Thymus (tissue), 14 donors: ENCODE measurements at places on chromosomes 5 and 9. TPM values are rescaled to one million over a fixed set of nuclear protein-coding genes. Genes with fewer than 3 reads are reported as not detected.

GRCh38 chr9:92637326-92637725 lies 32.6 kb downstream of the IPPK start:
- peaks cover 81% of the 10 kb centered on the region for H3K36me3 ChIP-seq
- DNase-seq = no peak
- no peaks in the 10 kb centered on the region for H3K27me3 ChIP-seq
- H3K4me3 ChIP-seq = no peak overlapping the region

GRCh38 chr5:147403651-147404640 lies 105.9 kb downstream of the DPYSL3 start:
- DNase-seq = no peak
- no peaks in the 10 kb centered on the region for H3K36me3 ChIP-seq
- H3K27ac ChIP-seq = peak overlapping the region; percentile 31
- no peaks in the 10 kb centered on the region for H3K4me1 ChIP-seq
- no peak overlapping the region for H3K4me3 ChIP-seq

GRCh38 chr5:119876522-119876921 lies 247.2 kb downstream of the FAM170A start:
- H3K27me3 ChIP-seq = no peaks in the 10 kb centered on the region
- no peak for DNase-seq
- H3K4me3 ChIP-seq = no peak overlapping the region
- no peaks in the 10 kb centered on the region for H3K36me3 ChIP-seq

DNA sequence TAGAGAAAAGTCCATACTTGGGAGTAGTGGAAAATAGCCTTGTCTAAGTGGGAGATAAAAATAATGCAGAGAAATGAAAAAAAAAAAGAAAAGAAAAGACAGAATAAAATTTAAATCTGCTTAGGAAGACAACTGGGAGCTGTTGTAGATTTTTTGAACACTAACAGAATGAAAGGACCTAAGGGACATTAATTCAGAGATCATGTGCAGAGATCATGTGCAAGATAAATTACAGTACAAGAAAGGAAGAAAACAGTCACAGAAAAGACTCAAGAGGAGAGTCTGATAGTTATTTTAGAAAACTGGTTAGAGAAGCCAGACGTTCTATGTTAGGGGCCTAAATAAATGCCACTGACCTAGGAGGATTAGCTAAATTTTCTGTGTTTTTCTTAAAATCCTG lies 1226.8 kb upstream of the NUDT12 start:
- no peak overlapping the region for H3K4me3 ChIP-seq
- no peaks in the 10 kb centered on the region for H3K36me3 ChIP-seq
- no peaks in the 10 kb centered on the region for H3K27me3 ChIP-seq
- no peaks in the 10 kb centered on the region for H3K4me1 ChIP-seq
- no peak overlapping the region for H3K27ac ChIP-seq

DNA sequence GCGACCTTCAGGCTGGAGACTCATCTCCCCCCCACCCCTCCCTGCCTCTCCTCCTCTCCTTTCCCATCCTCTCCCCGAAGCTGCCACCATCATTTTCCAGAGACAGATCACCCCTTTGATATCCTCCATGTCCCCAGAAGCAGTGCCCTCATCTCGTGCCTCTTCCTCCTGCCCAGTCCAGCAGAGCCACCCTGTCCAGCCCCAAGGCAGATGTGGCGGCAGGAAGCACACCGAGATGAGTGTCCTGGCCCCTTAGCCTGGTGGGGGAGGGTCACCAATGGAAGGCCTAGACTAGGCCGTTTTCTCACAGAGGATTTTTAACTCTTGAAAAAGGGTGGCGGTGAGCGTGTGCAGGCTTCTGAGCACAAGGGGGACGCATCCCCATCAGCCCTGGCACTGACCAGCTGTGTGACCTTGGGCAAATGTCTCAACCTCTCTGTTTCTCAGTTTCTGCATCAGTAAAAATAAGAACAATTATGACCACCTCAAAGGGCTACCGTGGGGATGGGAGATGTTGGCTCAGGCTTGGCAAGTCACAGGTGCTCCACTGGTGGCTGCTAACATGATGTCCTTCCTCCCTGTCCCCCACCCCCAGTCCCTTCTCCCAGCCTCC lies 48.9 kb downstream of the SARDH start:
- peaks cover 5% of the 10 kb centered on the region for H3K36me3 ChIP-seq
- H3K27me3 ChIP-seq = no peaks in the 10 kb centered on the region
- DNase-seq = no peak
- no peak overlapping the region for H3K4me3 ChIP-seq
- H3K4me1 ChIP-seq = no peaks in the 10 kb centered on the region

DNA sequence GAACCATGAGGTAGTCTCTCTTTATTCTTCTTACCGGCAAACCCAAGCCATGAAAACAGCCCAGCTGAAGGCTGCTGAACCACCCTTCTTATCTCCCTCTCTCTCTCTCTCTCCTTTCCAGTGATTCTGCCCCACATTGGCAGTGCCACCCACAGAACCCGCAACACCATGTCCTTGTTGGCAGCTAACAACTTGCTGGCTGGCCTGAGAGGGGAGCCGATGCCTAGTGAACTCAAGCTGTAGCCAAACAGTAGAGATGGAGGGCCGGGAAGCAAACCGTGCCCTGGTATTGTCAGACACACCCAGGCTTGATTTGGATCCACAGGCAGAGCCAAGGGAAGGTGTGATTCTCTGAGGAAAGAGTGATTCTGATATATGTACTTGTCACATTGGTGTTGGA lies 14.0 kb downstream of the GRHPR start:
- no peak overlapping the region for H3K4me3 ChIP-seq
- H3K27ac ChIP-seq = no peak overlapping the region
- peaks cover 53% of the 10 kb centered on the region for H3K36me3 ChIP-seq
- H3K4me1 ChIP-seq = no peaks in the 10 kb centered on the region
- DNase-seq = no peak

GRCh38 chr9:117407436-117408022 lies 7.3 kb downstream of the ASTN2 start:
- DNase-seq = no peak
- H3K27me3 ChIP-seq = peaks cover 11% of the 10 kb centered on the region
- no peaks in the 10 kb centered on the region for H3K4me1 ChIP-seq
- H3K27ac ChIP-seq = no peak overlapping the region
- H3K4me3 ChIP-seq = no peak overlapping the region
- H3K36me3 ChIP-seq = no peaks in the 10 kb centered on the region

- H3K27ac ChIP-seq = no peak overlapping the region
- H3K4me1 ChIP-seq = no peaks in the 10 kb centered on the region
- no peak overlapping the region for H3K4me3 ChIP-seq
- no peaks in the 10 kb centered on the region for H3K27me3 ChIP-seq
- no peaks in the 10 kb centered on the region for H3K36me3 ChIP-seq
Measured at GRCh38 chr9:75788006-75788634, 102.4 kb upstream of the PCSK5 start.

GRCh38 chr5:312845-313244 lies 8.7 kb upstream of the AHRR start:
- H3K27ac ChIP-seq = no peak overlapping the region
- peaks cover 11% of the 10 kb centered on the region for H3K4me1 ChIP-seq
- peaks cover 41% of the 10 kb centered on the region for H3K36me3 ChIP-seq

DNA sequence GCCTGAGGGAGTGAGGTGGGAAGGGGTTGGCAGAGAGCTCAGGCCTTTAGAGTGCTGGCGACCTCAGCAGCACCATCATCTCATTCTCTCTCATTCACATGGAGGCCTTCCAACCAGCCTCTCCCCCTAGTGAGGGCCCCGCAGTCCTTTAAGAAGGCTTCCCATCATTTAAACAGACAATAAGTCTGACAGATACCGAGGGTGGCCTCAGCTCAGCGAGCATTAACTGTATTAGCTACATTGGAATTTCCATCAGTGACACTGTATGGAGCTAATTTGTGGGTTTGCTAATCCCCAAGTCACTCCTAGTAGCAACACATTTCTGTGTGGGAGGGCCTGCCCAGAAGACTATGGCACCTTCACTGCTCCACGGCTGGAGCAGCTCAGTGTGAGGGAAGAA lies 75.8 kb downstream of the INSYN2B start:
- H3K27me3 ChIP-seq = no peaks in the 10 kb centered on the region
- H3K4me3 ChIP-seq = no peak overlapping the region
- peaks cover 6% of the 10 kb centered on the region for H3K36me3 ChIP-seq

DNA sequence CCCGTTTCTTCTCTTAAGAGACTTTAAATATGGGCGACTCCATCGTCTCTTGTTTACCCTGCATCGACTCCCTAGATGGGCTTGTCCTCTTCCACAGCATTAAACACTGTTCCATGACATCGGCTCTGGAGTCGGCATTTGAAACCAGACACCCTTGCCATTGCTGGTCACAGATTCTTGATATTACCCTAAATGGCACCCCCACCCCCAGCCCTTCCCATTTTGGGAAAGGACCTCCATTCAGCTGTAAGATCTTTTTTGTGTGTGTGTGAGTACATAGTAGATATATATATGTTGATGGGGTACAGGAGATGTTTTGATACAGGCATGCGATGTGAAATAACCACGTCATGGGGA lies 51.1 kb upstream of the SH3PXD2B start:
- DNase-seq = no peak
- H3K27me3 ChIP-seq = no peaks in the 10 kb centered on the region
- H3K36me3 ChIP-seq = no peaks in the 10 kb centered on the region
- no peak overlapping the region for H3K4me3 ChIP-seq
- H3K4me1 ChIP-seq = peaks cover 3% of the 10 kb centered on the region

- H3K4me3 ChIP-seq = no peak overlapping the region
- no peak overlapping the region for H3K27ac ChIP-seq
- no peaks in the 10 kb centered on the region for H3K27me3 ChIP-seq
- no peak for DNase-seq
- H3K36me3 ChIP-seq = peaks cover 3% of the 10 kb centered on the region
- no peaks in the 10 kb centered on the region for H3K4me1 ChIP-seq
Measured at GRCh38 chr9:77935974-77936373, 95.6 kb downstream of the GNAQ start.

GRCh38 chr5:114185274-114185673 lies 176.6 kb upstream of the KCNN2 start:
- no peak for DNase-seq
- no peaks in the 10 kb centered on the region for H3K36me3 ChIP-seq
- H3K4me3 ChIP-seq = no peak overlapping the region
- no peak overlapping the region for H3K27ac ChIP-seq
- no peaks in the 10 kb centered on the region for H3K4me1 ChIP-seq
- H3K27me3 ChIP-seq = no peaks in the 10 kb centered on the region

DNA sequence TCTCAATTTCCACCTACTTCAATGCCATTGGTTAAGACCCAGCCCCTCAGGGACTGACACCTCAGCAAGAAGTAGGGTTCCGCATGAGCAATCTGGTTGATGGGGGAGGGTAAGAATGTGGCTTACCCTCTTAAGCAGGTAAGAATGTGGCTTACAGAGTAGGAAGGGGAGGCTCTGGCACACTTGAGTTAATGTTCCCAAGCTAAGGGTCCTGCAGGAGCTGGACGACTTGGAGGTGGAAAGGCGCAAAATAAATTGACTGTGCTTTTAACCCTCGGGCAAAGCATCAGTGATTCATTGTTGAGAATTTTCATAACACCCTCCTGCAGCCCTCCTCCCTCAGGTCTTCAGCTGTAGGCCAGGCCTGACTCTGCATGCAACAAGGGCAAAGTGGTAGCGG lies 24.9 kb upstream of the ADRA1B start:
- H3K27me3 ChIP-seq = no peaks in the 10 kb centered on the region
- DNase-seq = no peak
- H3K36me3 ChIP-seq = no peaks in the 10 kb centered on the region
- H3K27ac ChIP-seq = no peak overlapping the region
- no peak overlapping the region for H3K4me3 ChIP-seq

GRCh38 chr9:130537346-130538050 lies 41.9 kb upstream of the FUBP3 start:
- H3K27me3 ChIP-seq = peaks cover 27% of the 10 kb centered on the region
- H3K4me3 ChIP-seq = no peak overlapping the region
- DNase-seq = no peak
- H3K4me1 ChIP-seq = peaks cover 43% of the 10 kb centered on the region
- H3K27ac ChIP-seq = no peak overlapping the region

DNA sequence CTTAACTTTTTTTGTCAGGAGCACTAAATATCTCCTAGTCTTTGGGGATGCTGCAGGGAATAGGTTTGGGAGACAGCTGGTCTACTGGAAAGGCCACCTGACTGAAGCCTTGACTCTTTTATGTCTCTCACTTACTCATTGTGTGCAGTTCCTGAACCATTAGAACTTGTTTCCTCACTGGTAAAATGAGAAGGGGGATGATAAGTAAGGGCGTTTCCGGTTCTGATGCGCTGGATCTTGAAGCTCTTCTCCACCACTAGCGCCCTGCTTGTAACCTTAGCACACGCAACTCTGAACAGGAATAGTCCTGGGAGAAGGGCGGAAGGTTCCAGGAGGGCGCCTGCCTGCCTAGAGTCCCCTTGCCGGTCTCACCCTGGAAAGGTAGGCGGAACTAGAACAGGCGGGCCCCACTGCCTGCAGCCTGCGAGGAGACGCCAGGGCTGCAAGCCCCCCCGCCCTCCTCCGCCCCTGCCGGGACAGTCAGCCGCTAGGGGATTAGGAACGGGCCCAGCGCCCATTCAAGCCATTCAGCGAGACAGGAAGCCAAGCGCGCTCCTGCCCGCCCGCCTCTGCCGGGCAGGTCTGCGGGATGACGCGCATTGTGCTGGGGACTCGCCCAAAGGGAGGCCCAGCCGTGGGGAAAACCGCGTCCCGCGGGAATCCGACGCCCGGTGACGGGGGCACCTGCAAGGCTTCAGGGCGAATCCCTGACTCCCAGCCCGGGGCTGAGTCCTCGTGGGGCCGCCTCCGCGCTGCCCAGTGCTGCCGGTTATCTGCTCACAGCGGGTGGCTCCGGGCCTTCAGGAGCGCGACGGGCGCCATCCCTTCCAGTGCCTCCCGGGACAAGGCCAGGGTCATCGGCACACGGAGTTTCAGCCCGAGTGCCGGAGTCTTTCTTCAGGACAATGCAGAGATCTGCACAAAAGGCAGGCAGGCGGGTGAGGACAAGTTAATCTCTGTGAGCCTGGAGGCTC lies 44.0 kb upstream of the XPA start:
- DNase-seq = no peak
- H3K27me3 ChIP-seq = peaks cover 59% of the 10 kb centered on the region
- H3K4me3 ChIP-seq = peak overlapping the region; percentile 8
- no peaks in the 10 kb centered on the region for H3K36me3 ChIP-seq
- H3K4me1 ChIP-seq = no peaks in the 10 kb centered on the region

- H3K36me3 ChIP-seq = no peaks in the 10 kb centered on the region
- no peak overlapping the region for H3K4me3 ChIP-seq
- H3K27ac ChIP-seq = no peak overlapping the region
- H3K4me1 ChIP-seq = no peaks in the 10 kb centered on the region
Measured at GRCh38 chr5:159301466-159301865, 28.8 kb downstream of the IL12B start.

- no peaks in the 10 kb centered on the region for H3K27me3 ChIP-seq
- no peak overlapping the region for H3K27ac ChIP-seq
- DNase-seq = no peak
- H3K4me3 ChIP-seq = no peak overlapping the region
Measured at GRCh38 chr5:158739951-158740757, 359.6 kb downstream of the EBF1 start.

GRCh38 chr9:131346559-131346958 lies 47.3 kb upstream of the PRRC2B start:
- H3K4me1 ChIP-seq = peaks cover 10% of the 10 kb centered on the region
- H3K27me3 ChIP-seq = peaks cover 2% of the 10 kb centered on the region
- DNase-seq = no peak
- H3K27ac ChIP-seq = no peak overlapping the region
- H3K4me3 ChIP-seq = no peak overlapping the region

- H3K4me3 ChIP-seq = no peak overlapping the region
- H3K4me1 ChIP-seq = peaks cover 14% of the 10 kb centered on the region
- H3K27ac ChIP-seq = no peak overlapping the region
- no peaks in the 10 kb centered on the region for H3K36me3 ChIP-seq
Measured at GRCh38 chr5:127097278-127097677, 24.0 kb upstream of the C5orf63 start.

NOXA1 gene
- 1.9 TPM for total RNA-seq

ACSL6 gene
- total RNA-seq = 1.7 TPM

PCDHGA9 gene
- 0.66 TPM for total RNA-seq

TMEM252 gene
- not detected for total RNA-seq
